CD4-positive, alpha-beta T cell treated with Interleukin-12 subunit alpha and Interleukin-12 subunit beta, for 1 hour (primary cell): ENCODE measurements at places on chromosomes 1 and 21.

DNA sequence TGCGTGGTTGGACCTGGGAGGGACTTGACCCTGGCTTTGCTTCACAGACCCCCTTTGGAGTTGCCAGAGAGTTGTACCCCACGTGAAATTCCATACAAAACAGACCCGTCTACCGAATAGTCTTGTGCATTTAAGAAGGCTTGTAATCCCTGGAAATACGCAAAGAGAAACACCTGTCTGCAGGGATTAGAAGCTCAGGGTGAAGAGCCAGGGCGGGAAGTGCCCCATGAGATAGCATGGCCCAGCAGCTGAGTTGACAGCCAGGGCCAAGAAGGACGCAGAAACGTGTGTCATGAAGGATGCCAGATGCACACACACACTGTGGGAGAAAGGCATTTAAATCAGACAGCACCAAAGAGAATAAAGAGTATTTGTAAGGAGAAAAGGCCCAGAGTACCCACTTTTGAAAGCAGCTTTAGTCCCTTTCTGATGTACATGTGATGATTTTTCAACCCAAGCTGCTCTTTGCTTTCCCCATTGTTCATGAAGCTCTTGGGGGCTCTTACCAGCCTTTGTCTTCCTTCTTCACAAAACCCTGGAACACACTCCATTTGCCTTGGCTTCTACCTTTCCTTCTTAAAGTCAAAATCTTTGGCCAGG, 46.6 kb downstream of the PCP4 start:
- DNase-seq, result no peak

- no peak for DNase-seq
These were observed 67.8 kb downstream of the NTMT2 start for GRCh38 chr1:170213596-170213995.

DNA sequence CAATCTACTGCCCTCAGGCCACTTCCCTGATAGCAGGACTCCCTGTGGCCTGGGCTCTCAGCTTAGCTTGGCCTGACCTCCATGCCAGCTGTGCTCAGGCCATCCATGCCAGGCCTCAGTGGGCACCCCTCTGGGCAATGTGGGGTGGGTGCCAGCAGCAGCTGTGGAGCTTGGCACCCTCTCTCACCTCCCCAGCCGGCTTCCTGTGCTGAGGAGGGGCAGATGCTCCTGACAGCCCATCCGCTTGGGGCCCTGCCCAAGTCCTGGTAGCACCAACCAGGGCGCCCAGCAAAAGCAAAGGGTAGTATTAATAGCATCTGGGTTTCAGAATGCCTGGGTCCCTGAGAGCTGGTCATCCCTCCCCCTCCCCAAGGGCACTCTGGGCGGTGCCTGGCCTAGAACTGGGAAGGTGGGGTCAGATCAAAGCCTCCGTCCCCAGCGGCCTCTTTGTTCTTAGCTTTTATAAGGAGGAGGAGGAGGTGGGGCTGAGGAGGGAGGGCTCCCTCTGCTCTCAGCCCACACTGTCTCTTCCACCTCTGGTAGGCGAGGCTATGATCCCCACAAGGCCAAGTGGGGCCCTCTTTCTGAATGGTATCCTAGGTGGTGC, 6.1 kb downstream of the EFNA4 start:
- no peak for DNase-seq

GRCh38 chr1:221334062-221334461, 407.8 kb downstream of the DUSP10 start:
- no peak for DNase-seq

DNA sequence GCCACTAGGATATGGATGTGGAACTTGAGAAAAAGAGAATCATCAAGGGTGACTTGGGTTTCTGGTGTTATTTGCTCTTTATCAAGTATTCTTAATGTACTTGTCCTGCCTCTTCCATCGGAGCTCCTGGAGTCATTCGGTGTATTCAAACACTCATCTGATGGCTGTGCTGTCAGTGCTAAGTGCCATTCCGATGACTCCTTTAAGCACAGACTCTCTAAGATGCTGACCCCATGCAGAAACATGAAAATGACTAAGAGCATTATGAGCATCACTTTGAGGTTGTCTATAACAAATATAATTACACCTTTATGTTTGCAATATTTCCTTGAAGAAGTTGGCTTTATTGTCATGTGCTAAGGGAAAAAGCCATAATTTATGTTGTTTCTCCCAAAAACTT, 11.3 kb upstream of the RPL5 start:
- no peak for DNase-seq

- no peak for DNase-seq
These were observed 2.1 kb downstream of the CLCA1 start for GRCh38 chr1:86470859-86471258.

DNA sequence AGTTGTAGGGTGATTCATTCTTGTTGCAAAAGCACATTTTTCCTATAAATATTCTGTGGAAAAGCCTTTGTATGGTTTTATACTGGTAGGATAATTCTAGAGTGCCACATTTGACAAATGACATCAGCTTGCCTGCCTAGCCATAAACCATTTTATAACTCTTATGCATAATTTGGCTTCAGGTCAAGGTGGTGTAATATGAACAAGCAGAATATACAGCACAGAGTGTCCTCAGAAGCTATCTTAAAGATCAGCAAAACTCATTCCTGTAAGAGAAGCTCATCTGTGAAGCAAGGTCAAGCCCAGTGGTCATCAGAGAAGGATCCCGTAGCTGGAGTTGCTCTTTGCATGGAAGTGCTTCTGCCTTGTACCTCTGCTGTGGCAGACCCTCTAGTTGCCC, 24.0 kb upstream of the C1orf21 start:
- DNase-seq, result no peak

GRCh38 chr1:86201311-86201710, 44.7 kb upstream of the COL24A1 start:
- no peak for DNase-seq

DNA sequence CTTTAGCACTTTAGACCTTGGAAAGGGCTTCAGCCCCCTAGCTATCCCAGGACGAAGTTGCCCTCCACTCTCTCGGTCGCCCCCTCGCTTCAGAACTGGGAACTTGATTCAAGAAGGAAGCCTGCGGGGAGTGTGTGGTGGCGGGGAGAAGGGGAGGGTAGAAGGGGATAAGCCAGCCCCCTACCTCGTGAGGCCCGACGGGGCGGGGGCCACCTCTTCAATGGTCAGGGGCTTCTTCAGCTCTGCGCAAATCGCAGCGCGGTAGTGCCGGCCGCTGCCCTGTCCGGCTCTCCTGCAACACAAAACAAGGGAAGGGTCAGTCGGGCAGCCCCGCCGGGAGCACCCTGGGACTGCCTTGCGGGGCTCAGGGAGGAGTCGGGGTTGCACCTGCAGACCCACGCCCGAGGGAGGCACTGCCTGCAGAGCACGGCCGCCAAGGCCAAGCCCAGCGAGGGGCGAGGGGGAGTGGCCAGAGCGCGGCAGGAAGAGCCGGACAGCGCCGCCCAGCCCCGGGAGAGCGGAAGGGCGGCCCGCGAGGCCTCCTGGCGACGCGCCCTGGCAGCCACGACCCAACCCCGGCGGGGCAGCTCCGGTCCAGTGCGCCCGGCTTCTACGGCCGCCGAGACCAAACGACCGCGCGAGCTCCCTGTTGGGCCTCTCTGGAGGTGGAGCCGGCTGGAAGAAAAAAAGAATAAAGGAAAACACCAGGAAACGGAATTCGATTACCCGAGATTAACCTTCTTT, 56.2 kb upstream of the RASAL2 start:
- no peak for DNase-seq

GRCh38 chr1:220342853-220343252, 70.6 kb upstream of the RAB3GAP2 start:
- DNase-seq, result no peak

DNA sequence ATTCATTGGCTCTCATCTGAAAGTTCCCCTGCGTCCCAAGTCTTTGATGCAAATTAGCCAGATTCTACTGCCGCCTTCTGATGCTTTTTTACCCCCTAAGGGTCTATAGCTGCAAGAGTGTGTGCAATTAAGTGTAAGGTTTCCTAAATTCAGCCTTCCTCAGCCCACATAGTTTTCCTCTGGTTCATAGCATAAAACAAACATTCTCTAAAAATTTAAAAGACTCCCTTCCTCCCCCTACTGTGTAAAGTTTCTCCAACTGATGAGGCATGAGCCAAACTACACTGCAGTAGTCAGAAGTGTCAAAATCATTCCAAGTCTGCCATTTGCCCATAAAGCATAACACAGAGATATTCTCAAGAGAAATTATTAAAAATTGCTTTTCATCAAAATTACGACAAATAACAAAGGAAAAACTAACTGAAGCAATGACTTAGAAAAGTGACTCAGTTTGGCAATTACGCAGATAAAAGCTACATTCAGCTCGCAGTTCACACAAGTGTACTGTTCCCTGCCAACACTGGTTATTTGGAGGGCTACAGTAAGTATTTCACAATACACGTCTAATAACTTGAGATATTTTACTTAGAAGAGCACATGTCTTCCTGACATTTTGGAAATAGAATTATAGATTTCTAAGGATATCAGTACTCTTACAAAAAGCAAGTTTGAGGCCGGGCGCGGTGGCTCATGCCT, 15.4 kb downstream of the KCNH1 start:
- no peak for DNase-seq

- DNase-seq, result no peak
These were observed 112.5 kb upstream of the CACHD1 start for GRCh38 chr1:64357422-64357821.

DNA sequence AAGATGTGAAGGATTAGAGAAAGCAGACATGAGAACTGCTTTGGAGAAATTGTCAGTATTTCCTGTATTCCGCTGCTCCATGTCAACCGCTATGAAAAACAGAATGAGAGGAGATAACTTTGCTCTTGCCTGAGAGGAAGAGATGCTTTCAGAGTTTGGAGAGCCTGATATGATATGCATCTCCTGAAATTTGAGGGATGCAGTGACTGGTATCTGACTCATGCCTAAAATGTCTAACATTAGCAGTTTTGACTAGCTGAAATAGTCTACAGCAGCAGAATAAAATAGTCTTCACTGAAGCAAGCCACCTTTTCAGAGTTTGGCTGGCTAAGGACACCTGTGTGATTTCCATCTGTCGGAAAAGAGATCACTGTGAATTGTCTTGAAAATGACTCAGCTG, 165.8 kb upstream of the LRRC7 start:
- no peak for DNase-seq

DNA sequence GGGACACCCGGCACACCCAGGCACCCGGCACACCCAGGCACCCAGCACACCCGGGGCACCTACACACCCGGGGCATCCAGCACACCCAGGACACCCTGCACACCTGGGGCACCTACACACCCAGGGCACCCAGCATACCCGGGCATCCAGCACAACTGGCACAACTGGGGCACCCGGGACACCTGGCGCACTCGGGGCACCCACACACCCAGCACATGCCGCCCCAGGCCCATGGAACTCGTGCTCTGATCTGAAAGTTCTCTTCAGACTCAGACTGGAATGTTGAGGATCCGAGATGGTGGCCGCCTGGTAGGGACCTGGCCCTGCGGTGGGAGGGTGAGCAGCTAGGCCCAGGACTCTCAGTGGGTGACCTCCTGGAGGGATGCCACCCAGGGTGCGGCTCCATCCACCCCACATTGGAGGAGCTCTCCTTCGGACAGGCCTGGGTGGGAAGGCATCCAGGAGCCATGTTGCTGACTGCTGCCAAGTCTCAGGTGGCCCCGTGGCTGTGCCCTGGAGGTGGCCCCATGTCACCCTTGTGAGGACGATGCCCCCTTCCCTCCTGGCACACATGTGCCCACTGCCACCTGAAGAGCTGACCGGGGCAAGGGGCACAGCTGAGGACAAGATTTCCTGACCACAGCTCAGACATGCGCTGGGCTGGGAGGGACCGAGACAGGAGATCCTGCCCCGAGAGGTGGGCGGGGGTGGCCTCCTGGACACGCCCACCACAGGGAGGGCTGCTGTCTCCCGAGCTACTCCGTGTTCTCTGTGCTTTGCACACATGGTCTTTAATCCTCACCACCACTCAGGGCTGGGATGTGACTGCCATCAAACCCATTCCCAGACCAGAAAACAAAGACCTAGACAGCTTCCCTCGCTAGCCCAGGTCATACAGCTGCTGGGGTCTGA, 37.0 kb downstream of the UBE2G2 start:
- DNase-seq, result peak; percentile 9

DNA sequence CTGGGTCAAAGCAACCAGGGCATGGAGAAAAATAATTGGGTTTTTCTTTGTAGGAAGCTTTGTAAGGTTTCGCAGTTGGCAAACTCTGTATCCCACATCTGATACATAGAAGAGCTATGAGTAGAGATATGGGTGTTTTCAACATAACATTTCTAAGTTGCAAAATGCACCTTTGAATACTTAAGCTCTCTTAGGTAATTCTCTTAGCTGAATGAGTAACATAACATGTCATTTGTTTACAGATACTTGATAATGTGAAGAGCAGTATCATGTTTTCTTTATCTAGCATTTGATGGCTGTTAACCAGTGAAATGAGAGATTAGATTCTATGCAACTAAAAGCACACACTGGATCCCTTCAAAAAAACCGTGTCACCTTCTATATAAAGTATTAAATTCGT, 21.6 kb downstream of the RAVER2 start:
- DNase-seq, result no peak

GRCh38 chr1:63713627-63714481, 60.0 kb upstream of the ROR1 start:
- DNase-seq, result no peak

- DNase-seq, result no peak
These were observed 54.6 kb upstream of the IPO9 start for GRCh38 chr1:201774224-201774982.

DNA sequence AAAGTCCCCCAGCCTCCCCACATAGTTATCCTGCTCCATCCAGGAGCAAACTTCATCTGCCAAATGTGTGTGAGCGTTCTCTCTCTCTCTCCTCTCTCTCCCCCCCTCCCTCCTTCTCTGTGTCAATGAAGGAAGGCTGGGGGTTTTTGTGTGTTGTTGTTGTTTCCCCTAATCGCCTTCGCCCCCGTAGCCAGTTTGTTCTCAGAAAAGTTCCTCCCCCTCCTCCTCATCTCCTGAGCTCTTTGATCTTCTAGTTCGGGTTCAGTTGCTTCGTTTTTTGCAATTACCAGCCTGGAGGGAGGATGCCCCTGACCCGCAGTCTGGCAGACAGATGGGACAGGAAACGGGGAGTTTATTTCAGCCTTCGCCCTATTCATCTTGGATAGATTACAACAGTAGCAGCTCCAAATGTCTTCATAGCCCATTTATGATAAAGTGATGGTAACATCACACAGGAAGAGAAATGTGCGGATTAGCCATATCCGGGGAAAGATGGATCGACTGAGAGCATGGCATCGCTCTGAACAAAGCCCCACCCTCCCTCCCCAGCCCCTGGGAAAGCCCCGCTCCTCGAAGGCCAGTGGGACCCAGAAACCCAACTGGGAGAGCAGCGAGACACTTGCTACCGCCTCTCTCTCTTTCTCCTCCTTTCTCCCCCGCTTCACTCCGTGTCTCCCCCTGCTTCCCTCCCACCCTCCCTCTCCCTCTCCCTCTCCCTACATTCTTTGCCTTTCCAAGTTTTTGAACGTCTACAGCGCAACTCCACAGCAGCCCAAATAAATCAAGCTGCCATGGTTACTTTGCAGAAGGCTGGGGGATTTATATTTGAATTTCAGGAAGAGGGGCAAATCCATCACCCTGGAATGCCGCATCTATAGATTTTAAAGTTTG, 139.7 kb upstream of the ARHGEF16 start:
- no peak for DNase-seq

- no peak for DNase-seq
These were observed 24.7 kb downstream of the RPS6KC1 start for GRCh38 chr1:213075725-213076124.
